ENCODE measurements at places on chromosomes 2 and 18. TPM values are rescaled to one million over a fixed set of nuclear protein-coding genes. Genes with fewer than 3 reads are reported as not detected.

DNA sequence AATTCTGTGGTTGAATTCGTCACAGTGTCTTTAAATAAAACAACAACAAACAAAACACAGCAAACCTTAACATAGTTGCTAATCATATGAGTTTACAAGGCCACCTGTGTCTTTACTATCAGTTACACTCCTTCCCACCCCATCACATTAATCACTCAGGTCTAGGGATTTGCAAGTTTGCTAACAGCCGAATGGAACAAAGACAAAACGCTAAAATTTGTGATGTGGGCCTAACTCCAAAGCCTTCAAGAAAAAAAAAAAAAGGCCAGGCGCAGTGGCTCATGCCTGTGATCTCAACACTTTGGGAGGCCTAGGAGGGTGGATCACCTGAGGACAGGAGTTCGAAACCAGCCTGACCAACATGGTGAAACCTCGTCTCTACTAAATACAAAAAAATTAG, 566 bp upstream of the POLI start:
- DNase-seq: no peak

- DNase-seq: no peak
Measured at GRCh38 chr2:157830696-157831570, 45.2 kb downstream of the ACVR1 start.

GRCh38 chr2:118231759-118232158, 143.5 kb downstream of the INSIG2 start:
- DNase-seq: no peak

- DNase-seq: no peak
Measured at GRCh38 chr18:25141399-25141798, 210.6 kb downstream of the ZNF521 start.

- DNase-seq: no peak
Measured at GRCh38 chr2:127608061-127609030, 37.6 kb upstream of the GPR17 start.

DNA sequence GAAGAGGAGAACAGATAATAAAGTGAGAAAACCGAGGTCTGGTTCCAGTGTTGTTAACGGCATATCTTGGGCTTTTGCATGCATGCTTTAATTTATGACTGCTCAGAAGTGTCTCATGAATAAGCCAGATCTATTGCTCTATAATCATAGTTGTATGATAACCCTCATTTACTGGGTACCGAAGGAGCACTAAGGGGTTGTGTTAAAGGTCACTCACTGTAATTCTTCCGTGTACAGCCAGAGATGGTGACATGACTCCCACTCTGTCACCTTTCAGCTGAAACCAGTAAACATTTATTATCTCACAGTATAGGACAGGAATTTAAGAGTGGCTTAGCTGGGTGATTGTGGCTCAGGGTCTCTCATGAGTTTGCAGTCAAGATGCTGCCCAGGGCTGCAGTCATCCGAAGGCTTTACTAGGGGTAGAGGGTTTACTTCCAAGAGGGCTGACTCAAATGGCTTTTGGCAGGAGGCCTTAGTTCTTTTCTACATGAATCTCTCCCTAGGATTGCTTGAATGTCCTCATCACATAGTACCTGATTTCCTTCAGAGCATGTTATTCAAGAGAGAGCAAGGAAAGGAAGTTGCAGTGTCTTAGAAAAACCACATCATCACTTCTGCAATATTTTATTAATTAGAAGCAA, 107.0 kb downstream of the NAB1 start:
- DNase-seq: no peak

- DNase-seq: no peak
Measured at GRCh38 chr2:110770959-110771431, 38.6 kb downstream of the ACOXL start.

- DNase-seq: no peak
Measured at GRCh38 chr2:240437551-240437860, 2.0 kb downstream of the GPC1 start.

GRCh38 chr18:44682201-44682870, 1.6 kb downstream of the SETBP1 start:
- DNase-seq: no peak

GRCh38 chr2:127032621-127033020, 74.3 kb downstream of the BIN1 start:
- DNase-seq: no peak

DNA sequence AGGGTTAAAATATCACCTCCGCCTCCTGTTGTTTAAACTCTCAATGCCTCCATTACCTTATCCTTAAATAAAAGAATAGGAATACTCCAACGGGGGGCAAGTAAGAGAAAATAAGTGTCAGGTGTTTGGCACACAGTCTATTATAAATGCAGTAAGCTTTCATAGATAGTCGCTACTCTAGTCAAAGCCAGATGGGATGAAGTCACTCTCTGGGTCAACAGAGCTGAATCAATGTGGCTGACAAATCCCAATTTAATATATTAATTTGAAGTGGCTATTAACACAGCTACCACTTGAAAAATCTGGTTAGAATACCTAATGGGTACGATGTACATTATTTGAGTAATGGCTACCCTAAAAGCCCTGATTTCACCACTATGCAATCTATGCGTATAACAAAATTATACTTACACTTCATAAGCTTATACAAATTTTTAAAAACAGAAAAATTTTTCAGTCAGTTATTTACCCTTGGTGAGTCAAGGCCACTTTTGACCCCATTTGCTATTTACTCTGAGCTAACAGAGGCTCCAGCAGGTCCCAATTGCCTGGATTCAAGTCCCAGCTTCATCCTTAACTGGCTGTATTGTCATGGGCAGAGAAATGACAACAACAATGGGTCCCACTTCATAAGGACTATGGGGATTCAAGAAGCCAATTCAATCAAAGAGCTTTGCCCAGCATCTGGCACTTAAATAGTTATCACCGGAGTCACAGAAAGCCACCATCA, 167.5 kb upstream of the PID1 start:
- DNase-seq: no peak

DNA sequence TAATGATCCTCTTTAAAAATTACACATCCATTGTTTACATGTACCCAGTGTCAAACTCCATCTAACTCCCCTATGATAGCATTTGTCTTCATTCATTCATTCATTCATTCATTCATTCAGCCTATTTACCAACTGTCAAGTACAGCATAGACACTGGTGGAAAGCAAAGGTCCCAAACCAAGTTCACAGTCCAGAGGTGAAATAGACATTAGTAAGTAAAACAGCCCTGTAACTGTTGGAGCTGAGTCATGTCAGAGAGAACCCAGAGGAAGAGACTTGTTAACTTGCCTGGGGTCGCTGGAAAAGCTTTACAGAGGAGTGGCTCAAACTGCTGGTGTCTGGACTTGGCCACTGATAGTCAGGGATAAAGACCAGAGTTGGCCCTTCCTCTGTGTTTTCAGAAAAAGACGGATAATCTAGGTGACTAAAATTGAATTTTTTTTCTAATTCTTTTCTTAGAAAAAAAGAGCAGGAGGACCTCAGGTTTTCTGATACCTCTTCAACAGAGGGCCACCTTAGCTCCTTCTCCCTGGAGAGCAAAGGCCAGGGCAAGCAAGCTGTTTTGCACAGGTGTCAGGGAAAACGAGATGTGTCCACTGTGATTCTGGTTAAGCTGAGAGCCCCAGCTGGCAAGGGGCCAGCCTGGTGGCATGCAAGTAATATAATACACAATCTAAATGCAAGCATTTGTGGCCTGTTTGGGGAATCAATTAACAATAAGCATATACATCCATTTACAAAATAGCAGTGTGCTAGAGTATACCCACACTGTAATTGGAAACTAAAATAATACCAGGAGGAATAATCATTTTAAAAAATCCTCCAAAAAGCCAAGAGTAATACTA, 96.7 kb upstream of the SLC14A2 start:
- peak; percentile 75 for DNase-seq

The UGT1A4 gene
- total RNA-seq: not detected

The MAP3K19 gene
- 16.0 TPM for total RNA-seq

The SCG2 gene
- total RNA-seq: 166 TPM

The INHBB gene
- total RNA-seq: 2.8 TPM

The OSR1 gene
- 138 TPM for total RNA-seq

The CRYGD gene
- total RNA-seq: 1.2 TPM
